ENCODE measurements at places on chromosomes 13 and 19.
A peak's percentile ranks its signal among the peaks of the same experiment; 100 is the strongest.

DNA sequence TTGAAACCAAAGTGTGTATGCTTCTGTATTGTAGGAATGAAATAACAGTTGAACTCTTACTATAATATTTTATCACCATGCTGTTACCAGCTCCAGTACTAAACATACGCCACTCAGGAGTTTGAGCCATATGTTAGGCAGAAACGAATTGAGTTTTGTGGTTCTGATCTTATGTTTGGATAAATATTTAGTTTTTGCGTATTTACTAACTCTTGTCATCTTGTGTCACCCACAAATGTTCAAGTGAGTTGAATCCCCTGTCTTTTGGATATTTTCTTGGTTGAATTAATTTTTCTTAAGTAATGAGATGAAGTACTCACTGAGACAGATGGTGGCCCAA is 1.5 kb downstream of the FNDC3A start:
- no peaks in the 10 kb centered on the region for H3K36me3 ChIP-seq
- H3K27ac ChIP-seq = peak overlapping the region; percentile 99
- H3K4me3 ChIP-seq = peak overlapping the region; percentile 96
- no peaks in the 10 kb centered on the region for H3K27me3 ChIP-seq

- peaks cover 72% of the 10 kb centered on the region for H3K36me3 ChIP-seq
- H3K27ac ChIP-seq = no peak overlapping the region
- H3K4me1 ChIP-seq = no peaks in the 10 kb centered on the region
- DNase-seq = no peak
- H3K27me3 ChIP-seq = no peaks in the 10 kb centered on the region
Measured at GRCh38 chr19:4445963-4446703, 11.5 kb downstream of the UBXN6 start.

- no peaks in the 10 kb centered on the region for H3K27me3 ChIP-seq
- no peak for DNase-seq
- peak overlapping the region; percentile 93 for H3K27ac ChIP-seq
- H3K36me3 ChIP-seq = peaks cover 20% of the 10 kb centered on the region
- H3K4me1 ChIP-seq = peaks cover 72% of the 10 kb centered on the region
Measured at GRCh38 chr19:44754750-44755080, 6.2 kb downstream of the BCL3 start.

GRCh38 chr13:98626298-98626935 is 49.5 kb upstream of the STK24 start:
- no peak for DNase-seq
- H3K27me3 ChIP-seq = no peaks in the 10 kb centered on the region
- H3K36me3 ChIP-seq = no peaks in the 10 kb centered on the region
- H3K4me3 ChIP-seq = no peak overlapping the region
- peaks cover 8% of the 10 kb centered on the region for H3K4me1 ChIP-seq

- H3K4me3 ChIP-seq = no peak overlapping the region
- no peaks in the 10 kb centered on the region for H3K4me1 ChIP-seq
- H3K36me3 ChIP-seq = no peaks in the 10 kb centered on the region
- DNase-seq = no peak
- no peaks in the 10 kb centered on the region for H3K27me3 ChIP-seq
Measured at GRCh38 chr19:8111376-8111775, 38.0 kb downstream of the FBN3 start.

GRCh38 chr13:112487127-112487517 is 100.8 kb downstream of the TUBGCP3 start:
- H3K27me3 ChIP-seq = no peaks in the 10 kb centered on the region
- H3K4me1 ChIP-seq = peaks cover 5% of the 10 kb centered on the region
- H3K4me3 ChIP-seq = no peak overlapping the region

- no peak for DNase-seq
- no peaks in the 10 kb centered on the region for H3K27me3 ChIP-seq
- H3K4me1 ChIP-seq = no peaks in the 10 kb centered on the region
- H3K4me3 ChIP-seq = no peak overlapping the region
- H3K36me3 ChIP-seq = no peaks in the 10 kb centered on the region
- H3K27ac ChIP-seq = no peak overlapping the region
Measured at GRCh38 chr13:73880365-73880764, 253.8 kb downstream of the KLF12 start.

- H3K27ac ChIP-seq = no peak overlapping the region
- DNase-seq = peak; percentile 96
- H3K27me3 ChIP-seq = no peaks in the 10 kb centered on the region
- H3K4me3 ChIP-seq = peak overlapping the region; percentile 49
Measured at GRCh38 chr19:6516659-6517291, 14.1 kb upstream of the TNFSF9 start.

DNA sequence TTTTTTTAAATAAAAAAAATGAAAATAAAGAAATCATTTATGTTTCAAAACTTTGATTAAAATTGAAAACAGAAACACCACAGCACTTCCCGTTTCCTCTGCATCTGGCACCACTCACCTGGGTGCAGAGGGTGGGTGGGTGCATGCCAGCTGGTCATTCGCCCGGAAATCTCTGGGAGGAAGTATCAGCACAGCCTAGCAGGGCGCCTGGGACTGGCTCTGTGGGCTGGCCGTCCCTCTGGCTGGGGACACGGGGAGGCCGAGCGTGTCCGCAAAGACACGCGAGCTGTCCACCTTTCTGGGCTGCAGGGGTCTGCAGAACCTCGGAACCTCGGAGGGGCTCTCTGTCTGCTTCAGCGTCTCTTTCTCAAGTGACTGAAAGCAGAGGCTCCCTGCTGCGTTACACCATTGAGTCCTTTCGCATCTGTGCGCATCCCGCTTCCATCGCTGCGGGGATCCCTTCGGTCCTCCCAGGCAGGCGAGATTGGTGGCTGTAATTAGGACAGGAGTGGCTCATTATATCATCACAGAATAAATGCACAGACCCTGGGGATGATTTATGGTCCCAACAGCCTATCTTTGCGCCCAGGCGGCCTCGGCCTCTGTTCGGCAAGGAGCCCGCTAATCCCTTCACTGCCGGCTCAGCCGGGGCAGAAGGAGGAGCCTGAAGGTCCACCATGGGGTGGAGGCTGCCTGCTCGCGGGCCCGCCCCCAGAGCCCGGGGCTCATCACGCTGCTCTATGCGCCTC is 17.2 kb downstream of the CRTC1 start:
- H3K27me3 ChIP-seq = no peaks in the 10 kb centered on the region
- H3K4me1 ChIP-seq = peaks cover 21% of the 10 kb centered on the region
- no peaks in the 10 kb centered on the region for H3K36me3 ChIP-seq
- peak; percentile 83 for DNase-seq
- peak overlapping the region; percentile 58 for H3K27ac ChIP-seq

GRCh38 chr19:17220207-17220758 is 5.1 kb downstream of the USE1 start:
- no peaks in the 10 kb centered on the region for H3K36me3 ChIP-seq
- no peak overlapping the region for H3K27ac ChIP-seq
- H3K4me1 ChIP-seq = peaks cover 6% of the 10 kb centered on the region
- H3K27me3 ChIP-seq = no peaks in the 10 kb centered on the region

DNA sequence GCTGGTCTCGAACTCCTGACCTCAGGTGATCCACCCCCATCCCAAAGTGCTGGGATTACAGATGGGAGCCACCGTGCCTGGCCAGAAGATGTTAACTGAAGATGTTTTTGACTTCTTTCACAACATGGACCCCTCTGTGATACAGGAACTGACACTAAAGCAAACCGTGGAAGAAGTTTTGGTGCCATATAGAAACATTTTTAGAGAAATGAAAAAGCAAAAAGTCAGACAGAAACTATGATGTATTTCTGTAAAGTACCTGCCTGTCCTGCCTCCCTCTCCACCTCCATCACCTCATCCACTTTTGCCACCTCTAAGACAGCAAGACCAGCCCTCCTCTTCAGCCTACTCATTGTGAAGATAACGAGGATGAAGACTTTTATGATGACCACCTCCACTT is 11.3 kb downstream of the FBXO27 start:
- H3K36me3 ChIP-seq = no peaks in the 10 kb centered on the region
- H3K4me3 ChIP-seq = no peak overlapping the region
- no peak for DNase-seq
- H3K4me1 ChIP-seq = no peaks in the 10 kb centered on the region
- no peaks in the 10 kb centered on the region for H3K27me3 ChIP-seq

DNA sequence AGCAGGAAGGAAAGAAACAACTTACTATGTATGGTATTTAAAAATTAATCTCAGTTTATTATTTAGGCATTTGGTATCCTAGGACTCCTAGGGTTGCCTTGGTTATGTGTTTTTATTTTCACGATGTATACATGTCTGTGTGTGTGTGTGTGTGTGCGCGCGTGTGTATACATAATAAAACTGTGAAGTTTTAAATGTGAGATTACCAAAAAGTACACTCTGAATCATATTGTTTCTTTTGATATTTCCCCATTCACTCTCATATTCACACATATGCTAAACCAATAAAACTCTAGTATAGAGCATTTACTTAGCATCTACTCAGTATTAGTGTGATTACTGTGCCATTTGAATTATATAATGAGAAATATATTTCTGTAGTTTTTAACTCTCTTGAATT is 30.8 kb upstream of the NDFIP2 start:
- no peaks in the 10 kb centered on the region for H3K4me1 ChIP-seq
- H3K36me3 ChIP-seq = no peaks in the 10 kb centered on the region
- H3K27ac ChIP-seq = no peak overlapping the region
- H3K4me3 ChIP-seq = no peak overlapping the region

GRCh38 chr13:78247362-78247761 is 328.7 kb upstream of the EDNRB start:
- no peaks in the 10 kb centered on the region for H3K4me1 ChIP-seq
- no peaks in the 10 kb centered on the region for H3K36me3 ChIP-seq
- no peak overlapping the region for H3K4me3 ChIP-seq
- H3K27ac ChIP-seq = no peak overlapping the region
- H3K27me3 ChIP-seq = no peaks in the 10 kb centered on the region

GRCh38 chr19:7897292-7897691 is 6.4 kb upstream of the MAP2K7 start:
- DNase-seq = no peak
- H3K4me3 ChIP-seq = no peak overlapping the region
- H3K36me3 ChIP-seq = no peaks in the 10 kb centered on the region
- H3K4me1 ChIP-seq = no peaks in the 10 kb centered on the region
- no peaks in the 10 kb centered on the region for H3K27me3 ChIP-seq

GRCh38 chr19:40282920-40283319 is 2.2 kb downstream of the AKT2 start:
- peaks cover 70% of the 10 kb centered on the region for H3K4me1 ChIP-seq
- no peak overlapping the region for H3K4me3 ChIP-seq
- H3K36me3 ChIP-seq = no peaks in the 10 kb centered on the region
- DNase-seq = no peak
- H3K27me3 ChIP-seq = no peaks in the 10 kb centered on the region

DNA sequence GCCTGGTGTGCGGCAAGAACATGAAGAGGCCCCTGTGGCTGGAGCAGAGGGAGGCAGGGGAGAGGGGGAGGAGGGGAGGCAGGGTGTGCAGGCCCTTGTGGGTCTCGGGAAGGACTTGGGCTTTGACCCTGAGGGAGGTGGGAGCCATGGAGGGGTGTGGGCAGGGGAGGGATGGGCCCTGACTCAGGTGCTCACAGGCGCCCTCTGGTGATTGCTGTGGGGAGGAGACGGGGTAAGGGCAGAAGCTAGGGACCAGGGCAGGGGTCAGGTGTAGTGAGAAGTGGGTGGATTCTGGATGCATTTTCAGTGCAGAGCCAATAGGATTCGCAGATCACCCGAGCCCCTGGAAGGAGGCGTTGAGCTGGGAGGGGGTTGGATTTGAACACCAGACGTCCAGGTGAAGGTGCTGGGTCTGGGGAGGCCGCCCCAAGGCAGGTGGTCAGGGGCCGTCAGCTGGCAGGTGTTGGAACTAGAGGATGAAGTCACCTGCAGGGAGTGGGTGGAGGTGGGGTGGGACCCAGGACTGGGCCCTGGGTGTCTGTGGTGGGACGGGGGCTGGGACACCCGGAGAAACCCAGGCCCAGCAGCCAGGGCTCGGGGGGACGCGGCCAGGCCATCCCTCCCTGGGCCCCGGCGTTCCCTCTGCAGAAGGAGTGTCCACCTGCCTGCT is 185.4 kb downstream of the KDM4B start:
- H3K4me3 ChIP-seq = no peak overlapping the region
- peaks cover 30% of the 10 kb centered on the region for H3K36me3 ChIP-seq
- peak; percentile 28 for DNase-seq
- no peaks in the 10 kb centered on the region for H3K27me3 ChIP-seq
- no peak overlapping the region for H3K27ac ChIP-seq

- no peaks in the 10 kb centered on the region for H3K4me1 ChIP-seq
- no peak for DNase-seq
- H3K27me3 ChIP-seq = no peaks in the 10 kb centered on the region
- peak overlapping the region; percentile 75 for H3K4me3 ChIP-seq
- no peak overlapping the region for H3K27ac ChIP-seq
- H3K36me3 ChIP-seq = no peaks in the 10 kb centered on the region
Measured at GRCh38 chr13:21076253-21076652, 14.9 kb upstream of the LATS2 start.

DNA sequence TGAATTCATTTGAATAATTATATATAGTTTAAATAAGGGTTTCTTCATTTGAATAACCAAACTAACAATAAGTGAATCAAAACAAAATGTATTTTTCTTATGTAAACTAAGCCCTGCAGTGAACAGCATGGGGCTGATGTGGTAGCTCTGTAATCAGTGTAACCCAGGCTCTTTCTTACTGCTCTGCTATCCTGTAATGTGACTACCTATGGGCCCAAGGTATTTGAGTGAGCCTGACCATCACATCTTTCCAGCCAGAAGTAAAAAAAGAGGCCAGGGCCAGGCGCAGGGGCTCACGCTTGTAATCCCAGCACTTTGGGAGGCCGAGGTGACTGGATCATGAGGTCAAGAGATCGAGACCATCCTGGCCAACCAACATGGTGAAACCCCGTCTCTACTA is 494.6 kb downstream of the DCT start:
- no peaks in the 10 kb centered on the region for H3K27me3 ChIP-seq
- H3K4me1 ChIP-seq = no peaks in the 10 kb centered on the region
- no peak overlapping the region for H3K4me3 ChIP-seq
- DNase-seq = no peak
- no peak overlapping the region for H3K27ac ChIP-seq

GRCh38 chr13:72230131-72230530 is 363.1 kb upstream of the DACH1 start:
- H3K27ac ChIP-seq = no peak overlapping the region
- no peaks in the 10 kb centered on the region for H3K27me3 ChIP-seq
- H3K4me1 ChIP-seq = no peaks in the 10 kb centered on the region

DNA sequence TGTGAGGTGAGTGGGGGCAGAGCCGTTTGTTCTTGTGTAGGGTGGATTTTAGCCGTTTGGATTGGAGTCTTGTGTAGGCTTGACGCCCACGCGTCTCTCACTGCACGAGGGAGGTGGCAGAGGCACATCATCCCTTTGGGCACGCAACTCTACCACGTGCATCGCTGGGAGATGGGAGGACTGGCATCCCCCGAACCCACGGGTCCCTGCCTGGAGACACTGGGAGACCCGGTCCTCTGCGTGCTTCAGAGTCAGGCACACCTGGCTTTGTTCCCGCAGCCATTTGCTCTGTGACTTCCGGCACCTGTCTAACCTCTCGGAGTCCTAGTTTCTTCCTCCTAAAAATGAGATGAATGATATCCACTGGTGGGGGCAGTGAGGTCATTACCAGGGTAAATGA is 6.4 kb downstream of the ARHGEF7 start:
- no peak overlapping the region for H3K4me3 ChIP-seq
- no peak for DNase-seq
- H3K36me3 ChIP-seq = no peaks in the 10 kb centered on the region
- no peaks in the 10 kb centered on the region for H3K27me3 ChIP-seq
- no peaks in the 10 kb centered on the region for H3K4me1 ChIP-seq

GRCh38 chr13:30753030-30753616 is 17.8 kb downstream of the ALOX5AP start:
- DNase-seq = no peak
- H3K4me3 ChIP-seq = no peak overlapping the region
- H3K27me3 ChIP-seq = no peaks in the 10 kb centered on the region
- no peak overlapping the region for H3K27ac ChIP-seq
- H3K4me1 ChIP-seq = no peaks in the 10 kb centered on the region

GRCh38 chr13:95641291-95642027 is 3.0 kb downstream of the DZIP1 start:
- no peaks in the 10 kb centered on the region for H3K4me1 ChIP-seq
- peak; percentile 34 for DNase-seq
- peak overlapping the region; percentile 51 for H3K4me3 ChIP-seq
- H3K27me3 ChIP-seq = peaks cover 21% of the 10 kb centered on the region
- no peak overlapping the region for H3K27ac ChIP-seq

Measured in heart left ventricle (tissue), 16 donors.